ENCODE measurements at places on chromosomes 11 and 22. TPM values are rescaled to one million over a fixed set of nuclear protein-coding genes. Genes with fewer than 3 reads are reported as not detected.

DNA sequence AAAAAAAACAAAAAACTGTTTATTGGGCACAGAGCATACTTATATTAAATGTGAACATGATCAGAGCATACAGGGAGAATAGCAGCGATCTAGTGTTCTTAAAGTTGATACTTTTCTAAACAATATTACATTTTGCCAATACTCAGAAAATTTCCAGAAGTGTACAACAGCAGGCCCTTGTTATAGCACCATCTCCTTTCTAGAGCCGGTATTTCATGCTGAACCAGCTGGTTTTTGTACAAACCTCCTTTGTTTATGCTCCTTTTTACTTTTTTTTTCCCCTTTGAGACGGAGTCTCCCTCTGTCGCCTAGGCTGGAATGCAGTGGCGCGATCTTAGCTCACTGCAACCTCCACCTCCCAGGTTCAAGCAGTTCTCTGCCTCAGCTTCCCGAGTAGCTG, 90.7 kb downstream of the PPP6R3 start:
- DNase-seq: no peak

DNA sequence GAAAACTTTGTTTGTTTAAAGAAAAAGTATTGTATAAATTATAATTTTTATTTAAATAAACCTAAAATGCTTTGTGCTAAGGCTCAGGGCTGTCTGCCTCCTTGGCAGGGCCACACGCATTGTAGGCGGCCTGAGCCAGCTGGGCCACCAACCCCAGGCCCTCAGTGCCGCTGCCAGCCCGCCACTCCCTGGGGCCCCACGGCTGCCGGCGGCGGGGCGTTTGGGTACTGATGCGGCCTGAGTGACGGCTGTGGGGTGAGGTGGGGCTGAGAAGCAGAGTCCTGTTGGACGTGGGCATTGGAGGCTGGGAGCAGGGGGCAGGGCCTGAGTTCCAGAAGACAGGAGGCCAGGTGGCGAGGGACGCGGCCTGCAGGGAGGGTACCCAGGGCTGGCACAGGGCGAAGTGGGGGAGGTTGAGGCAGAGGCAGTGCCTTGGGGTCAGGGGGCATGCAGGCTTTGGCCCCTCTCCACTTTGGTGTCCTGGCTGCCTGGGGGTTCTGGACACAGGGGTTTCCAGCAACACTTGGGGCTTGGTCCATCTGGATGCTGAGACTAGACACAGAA, 58.3 kb downstream of the CERK start:
- no peak for DNase-seq

DNA sequence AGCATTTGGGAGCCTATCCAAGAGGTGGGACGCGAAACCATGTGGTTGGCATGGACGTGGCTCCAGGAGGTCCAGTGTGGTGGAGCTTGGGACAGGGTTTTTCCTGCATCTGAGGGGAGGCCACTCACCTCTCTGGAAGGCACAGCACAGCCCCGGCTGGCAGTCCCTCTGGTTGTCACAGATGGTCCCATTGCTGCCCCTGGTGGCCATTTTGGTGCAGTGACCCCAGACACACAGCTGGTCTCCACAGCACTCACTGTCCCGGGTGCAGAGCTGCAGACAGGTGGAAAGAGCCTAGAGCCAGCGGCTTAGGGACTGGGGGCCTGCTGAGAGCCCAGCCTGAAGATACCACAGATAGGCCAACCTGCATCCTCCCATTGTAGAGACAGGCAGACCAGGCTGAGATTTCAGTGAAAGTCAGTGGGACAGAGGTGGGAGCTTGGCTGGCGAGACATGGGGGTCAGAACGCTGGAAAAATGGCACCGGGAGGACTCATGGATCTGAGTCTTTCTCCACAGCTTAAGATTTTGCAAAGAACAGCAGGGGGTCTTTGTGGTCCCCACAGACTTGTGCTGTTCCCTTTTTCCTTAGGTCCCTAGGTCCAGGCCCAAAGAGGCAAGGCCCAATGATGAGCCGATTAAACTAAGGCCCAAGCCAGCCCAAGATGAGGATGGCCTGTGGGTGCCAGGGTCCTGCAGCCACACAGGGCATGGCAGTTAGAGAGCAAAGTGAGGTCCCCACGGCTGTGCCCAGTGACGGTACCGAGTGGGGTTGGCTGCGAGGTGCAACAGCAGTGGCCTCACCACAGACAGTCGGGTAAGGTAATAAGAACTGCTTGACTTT, 41.4 kb downstream of the DKK3 start:
- peak; percentile 23 for DNase-seq

GRCh38 chr22:25035715-25036114, 83.2 kb downstream of the KIAA1671 start:
- no peak for DNase-seq

GRCh38 chr11:14345668-14346067, 13.3 kb downstream of the RRAS2 start:
- no peak for DNase-seq

- DNase-seq: peak; percentile 40
Observed at GRCh38 chr11:44877571-44878497, 72.8 kb downstream of the TP53I11 start.

- DNase-seq: no peak
Observed at GRCh38 chr22:44275631-44275995, 37.1 kb downstream of the SHISAL1 start.

GRCh38 chr22:30523646-30524489, 18.4 kb upstream of the SEC14L4 start:
- DNase-seq: no peak

GRCh38 chr22:43891360-43892182, at the start of gene PNPLA5:
TSS of gene PNPLA5 (minus strand) at chr22:43892013. CDS start at chr22:43891880, 133 bp downstream.
- DNase-seq: no peak

DNA sequence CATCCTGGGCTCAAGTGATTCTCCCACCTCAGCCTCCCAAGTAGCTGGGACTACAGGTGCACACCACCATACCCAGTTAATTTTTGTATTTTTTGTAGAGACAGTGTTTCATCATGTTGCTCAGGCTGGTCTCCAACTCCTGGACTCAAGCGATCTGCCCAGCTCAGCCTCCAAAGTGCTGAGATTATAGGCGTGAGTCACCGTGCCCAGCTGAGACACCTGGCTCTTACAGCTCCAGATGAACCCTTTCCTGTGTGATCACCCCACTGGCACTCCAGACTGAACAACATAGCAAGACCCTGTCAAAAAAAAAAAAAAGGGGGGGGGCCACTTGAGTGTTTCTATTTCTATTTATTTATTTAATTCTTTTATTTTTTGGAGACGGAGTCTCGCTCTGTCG, 1.0 kb upstream of the ADSL start:
- DNase-seq: no peak

- DNase-seq: no peak
Observed at GRCh38 chr22:26283330-26283729, 114.1 kb downstream of the SEZ6L start.

DNA sequence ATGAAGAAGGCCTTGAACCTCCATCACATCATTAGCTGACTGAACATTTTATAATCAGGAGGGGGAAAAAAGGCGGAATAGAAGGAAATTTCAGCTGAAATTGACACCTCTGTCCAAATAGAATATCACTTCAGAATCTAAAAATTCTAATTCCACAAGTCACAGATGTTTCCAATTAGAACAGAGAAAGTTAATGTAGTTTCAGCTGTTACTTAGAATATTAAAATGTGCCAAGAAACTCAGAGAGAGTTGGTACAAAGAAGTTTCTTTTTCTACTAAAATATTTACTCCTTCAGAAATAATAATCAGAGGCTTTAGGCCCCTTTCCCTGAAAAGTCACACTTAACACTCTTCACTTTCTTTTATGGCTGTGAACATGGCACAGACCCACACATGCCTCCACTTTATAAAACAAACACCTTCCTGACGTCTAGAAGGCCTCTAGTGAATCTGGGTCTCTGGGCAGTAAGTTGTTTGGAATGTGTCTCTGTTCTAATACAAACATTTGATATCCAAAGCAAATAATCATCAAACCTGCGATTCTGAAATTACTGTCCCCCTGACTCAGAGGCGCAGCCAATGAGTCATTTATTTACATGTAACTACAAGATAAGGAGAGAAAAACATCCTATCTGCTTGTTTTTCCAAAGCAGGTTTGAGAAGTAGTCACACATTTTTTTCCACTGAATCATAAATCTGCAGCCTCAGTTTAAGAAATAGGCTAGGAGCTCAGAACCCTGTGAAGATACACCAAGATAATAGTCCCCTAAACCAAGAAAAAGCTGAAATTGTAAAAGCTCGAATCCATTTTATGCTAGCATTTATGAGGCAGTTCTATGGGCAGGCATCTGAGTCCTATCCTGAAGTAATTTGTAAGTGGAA, 148.4 kb downstream of the ME3 start:
- DNase-seq: no peak

DNA sequence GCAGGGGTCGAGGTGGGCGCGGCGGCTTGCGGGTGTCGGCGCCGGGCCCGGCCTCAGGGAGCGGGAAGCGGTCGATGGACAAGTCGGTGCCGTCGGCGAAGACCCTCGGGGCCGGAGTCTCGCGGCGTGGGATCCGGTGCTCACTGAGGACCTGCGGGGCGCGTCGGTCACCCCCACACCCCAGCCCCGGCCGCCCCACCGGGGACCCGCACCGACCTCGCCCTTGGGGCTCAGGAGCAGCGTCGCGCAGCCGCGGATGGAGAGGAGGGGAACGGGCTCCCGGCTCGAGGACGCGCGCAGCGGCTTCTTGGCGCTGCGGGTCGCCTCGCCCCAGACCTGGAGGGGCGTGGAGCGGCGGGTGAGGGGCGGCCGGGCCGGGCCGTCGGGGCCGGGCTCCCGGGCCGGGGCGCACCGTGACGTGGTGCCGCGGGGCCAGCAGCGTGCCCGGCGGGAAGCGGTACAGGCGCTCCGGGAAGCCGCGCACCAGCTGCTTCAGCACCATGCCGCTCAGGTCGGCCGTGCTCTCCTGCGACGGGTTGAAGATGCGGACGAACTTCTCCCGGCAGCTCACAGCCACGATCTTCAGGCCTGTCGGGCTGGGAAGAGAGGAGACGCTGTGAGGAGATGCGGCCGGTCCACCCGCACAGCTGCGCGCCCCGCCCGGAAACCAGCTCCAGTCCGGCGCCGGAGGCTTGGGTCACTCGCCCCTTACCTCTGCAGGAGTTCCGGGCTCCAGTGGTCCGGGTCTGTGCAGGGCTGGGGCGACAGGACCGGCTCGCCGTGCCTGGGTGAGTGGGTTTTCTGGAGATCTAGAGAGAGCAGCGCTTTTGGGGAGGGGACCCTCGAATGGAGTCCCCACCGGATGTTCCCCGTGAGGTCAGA, 4.5 kb downstream of the LMNTD2 start:
- no peak for DNase-seq

DNA sequence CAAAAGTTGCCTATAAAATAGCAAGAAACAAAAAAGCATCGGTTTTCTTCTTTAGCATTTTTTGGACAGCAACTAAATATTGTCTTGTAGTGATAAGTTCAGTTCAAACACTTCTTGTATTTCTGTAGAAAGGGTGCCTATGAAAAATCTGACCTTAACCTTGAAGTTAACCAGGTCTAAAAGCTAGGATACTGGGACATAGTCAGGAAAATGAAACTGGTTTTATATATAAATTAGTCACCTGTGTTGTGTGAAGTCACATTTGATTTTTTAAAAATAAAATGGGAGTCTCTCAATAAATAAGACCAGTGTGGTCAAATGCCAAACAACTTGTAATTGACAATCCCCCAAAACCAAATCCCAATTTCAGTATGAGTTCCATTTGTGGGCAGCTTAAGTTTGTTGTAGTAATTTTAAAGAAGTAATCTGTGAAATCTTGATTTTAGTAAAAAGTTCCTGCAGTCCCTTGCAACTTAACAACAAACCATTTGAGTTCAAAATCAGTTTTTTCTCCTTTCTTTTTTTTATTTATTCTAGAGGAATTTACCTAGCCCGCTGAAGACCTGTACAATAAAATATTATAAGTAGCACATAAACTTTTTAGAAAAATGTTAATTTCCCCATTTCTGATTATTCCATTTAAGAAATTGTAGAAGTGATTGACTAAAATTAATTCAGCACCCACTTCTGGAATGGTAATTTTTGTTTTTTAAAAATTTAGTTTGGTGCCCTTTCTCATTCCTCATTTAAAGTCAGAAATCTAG, 84.5 kb upstream of the PPARA start:
- DNase-seq: no peak

DNA sequence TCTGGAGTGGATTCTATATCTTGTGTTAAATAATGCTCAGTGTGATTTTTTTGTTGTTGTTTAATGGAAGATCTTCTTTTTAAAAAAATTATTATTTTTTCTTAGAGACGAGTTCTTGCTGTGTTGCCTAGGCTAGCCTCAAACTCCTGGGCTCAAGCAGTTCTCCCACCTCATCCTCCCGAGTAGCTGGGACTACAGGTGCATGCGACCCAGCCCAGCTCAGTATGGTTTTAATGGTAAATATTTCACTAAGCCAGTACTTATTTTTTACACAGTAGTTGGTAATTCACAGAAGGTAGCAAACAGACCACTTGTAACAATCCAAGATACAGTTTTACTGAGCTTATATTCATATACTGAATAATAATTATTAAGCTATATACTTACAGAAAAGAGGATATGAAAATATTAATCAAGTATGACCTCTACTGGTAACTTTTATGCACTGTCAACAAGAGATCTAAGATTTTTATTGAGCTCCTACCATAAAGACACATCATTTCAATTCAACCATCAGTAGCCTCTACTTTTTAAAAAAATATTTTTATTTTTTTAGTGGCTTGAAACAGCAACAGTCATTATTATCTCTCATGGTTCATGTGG, 6.1 kb upstream of the CD59 start:
- DNase-seq: no peak

Gene DRD4
- 1.3 TPM for polyA plus RNA-seq

Gene MFRP
- 0.01 TPM for polyA plus RNA-seq

Gene KRTAP5-11
- polyA plus RNA-seq: 0.19 TPM

Gene BIRC3
- 5.7 TPM for polyA plus RNA-seq

All from large intestine (tissue), 12 donors.